ENCODE measurements at places on chromosomes 11 and 22.

- ATAC-seq = no peak
These were observed 6.2 kb downstream of the SYT12 start for GRCh38 chr11:67029146-67029545.

GRCh38 chr11:24422376-24422775 is 74.5 kb upstream of the LUZP2 start:
- ATAC-seq = no peak

- ATAC-seq = peak; percentile 22
These were observed 8.1 kb downstream of the YWHAH start for GRCh38 chr22:31952472-31952871.

DNA sequence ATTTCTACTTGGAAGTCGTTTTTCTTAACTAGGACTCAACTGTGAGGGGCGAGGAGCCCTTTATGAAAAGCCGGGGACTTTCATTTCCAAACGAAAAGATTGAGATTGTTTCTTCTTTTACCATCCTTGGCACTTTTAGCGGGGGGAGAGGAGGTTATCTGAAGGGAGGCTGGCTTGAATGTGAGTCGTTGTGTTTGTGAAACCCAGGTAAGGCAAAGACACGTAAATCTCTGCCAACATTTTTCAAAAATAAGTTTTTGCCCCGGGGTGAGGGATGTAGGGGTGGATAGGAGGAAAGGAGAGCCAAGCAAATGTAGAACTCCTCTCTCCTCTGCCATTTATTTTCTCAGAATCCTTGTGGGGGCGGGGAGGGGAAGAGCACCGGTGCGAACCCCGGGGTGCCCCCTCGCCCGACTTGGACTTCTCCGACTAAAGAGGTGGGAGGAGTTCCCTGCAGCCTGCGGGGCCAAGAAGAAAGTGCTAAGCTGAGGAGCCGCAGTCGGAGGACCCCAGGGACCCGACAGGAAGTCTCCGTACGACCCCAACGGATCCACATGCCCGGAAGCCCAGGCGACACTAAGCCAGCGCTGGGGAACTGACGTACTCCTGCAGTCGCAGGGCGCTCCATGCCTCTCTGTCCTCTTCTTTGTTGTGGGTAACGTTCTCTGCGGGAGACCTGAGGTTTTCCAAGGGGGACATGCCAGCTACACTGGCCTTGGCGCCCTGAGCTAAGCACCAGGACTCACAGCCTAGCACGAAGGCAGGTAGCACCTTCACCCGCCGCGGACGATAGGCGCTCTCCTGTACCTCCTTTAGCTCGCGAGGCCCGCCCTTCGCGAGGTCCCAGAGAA is 2.4 kb upstream of the WT1 start:
- no peak for ATAC-seq

DNA sequence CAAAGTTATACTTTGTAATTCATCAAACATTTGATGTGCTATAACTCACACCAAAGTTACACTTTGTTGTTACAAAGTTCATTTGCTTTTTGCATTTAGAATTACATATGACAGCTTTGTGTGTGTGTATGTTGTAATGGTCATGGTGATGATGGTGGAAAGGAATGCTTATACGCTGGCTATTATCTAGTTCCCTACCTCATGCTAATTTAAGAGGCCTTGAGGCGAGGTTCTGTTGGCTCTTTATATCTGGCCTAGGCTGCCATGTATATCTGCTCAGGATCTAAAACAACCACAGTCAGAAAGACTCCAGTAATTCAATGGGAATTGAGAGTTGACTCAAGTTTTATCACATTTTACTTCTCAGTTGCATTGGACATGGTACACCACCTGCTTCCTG is 123.4 kb downstream of the SLC17A6 start:
- ATAC-seq = no peak

DNA sequence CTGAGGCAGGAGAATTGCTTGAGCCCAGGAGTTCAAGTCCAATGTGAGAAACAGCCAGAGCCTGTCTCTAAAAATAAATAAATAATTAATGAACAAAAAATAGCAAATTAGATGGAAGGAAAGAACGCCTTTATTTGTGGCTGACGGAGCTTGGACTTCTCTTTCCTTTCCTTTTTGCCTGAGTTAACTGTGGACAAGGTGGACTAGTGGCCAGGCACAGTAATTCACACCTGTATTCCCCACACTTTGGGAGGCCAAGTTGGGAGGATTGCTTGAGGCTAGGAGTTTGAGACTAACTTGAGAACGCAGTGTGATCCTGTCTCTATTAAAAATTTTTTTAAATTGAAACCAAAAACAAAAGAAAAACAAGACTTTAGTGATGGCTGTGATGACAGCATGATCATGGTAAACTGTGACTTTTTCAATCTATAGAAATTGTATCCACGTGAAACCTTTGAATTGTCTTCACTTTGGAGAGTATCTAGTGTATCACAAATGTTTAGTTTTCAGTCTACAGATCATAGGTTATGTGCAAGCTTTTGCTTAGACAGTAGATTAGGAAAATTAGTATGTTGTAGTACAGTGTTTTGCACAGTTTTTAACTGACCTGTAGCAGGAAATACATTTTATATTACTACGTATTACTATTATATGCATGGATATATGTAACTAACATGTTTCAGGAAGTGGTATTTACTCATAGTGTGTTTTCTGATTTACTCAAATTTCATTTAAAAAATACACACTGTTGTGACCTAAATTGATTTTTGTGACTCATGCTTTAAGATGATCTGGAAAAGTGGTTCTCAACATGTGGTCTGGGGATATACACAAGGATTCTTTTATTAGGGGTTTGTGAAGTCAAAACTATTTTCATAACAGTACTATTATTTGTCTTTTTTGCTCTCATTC is 42.1 kb downstream of the KDM2A start:
- peak; percentile 87 for ATAC-seq

DNA sequence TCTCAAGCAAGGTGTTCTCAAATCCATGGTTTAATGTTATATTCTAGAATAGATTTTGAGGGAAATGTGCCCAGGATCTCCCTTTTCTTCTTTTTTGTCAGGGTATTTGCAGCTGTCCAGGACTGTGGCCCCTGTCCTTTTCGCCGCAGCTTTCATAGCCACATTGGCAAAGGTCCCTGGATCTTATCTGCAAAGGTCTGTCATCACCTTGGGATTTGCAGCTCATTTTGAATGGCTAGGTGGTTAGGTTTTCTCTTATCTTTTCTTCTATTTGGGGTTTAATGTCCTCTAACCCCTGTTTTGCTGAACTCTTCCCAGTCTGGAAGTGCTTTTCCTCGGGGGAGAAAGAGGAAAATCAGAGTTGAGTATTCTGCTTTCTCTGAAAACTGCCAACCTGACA is 11.7 kb upstream of the C1QTNF4 start:
- no peak for ATAC-seq

DNA sequence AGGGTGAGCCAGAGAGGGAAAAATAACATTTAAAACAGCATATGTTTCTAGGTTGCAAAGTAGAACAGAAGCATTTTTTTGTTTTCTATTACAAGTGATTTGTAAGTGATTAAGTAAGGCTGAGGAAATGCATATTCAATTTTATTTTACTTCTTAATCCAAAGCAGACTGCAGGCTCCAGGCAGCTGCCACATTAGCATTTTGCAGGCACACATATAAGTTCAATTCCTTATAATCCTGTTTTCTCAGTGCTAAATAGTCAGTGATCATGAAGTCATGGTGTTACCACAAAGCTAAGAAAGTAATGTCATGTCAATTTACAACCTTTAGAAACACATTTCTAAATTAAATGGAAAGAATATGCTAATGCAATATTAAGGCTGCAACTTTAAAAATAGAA is 149.8 kb downstream of the CNTN5 start:
- no peak for ATAC-seq

- no peak for ATAC-seq
These were observed 11.0 kb downstream of the MUC5AC start for GRCh38 chr11:1168721-1169161.

GRCh38 chr11:105296806-105297205 is 157.2 kb upstream of the CARD18 start:
- ATAC-seq = no peak

Data from activated CD4-positive, CD25-positive, alpha-beta regulatory T cell treated with anti-CD3 and anti-CD28 coated beads, Interleukin-2, amount 50 U/mL, for 24 hours (primary cell).